ENCODE measurements at places on chromosomes 2 and 18.

- no peak for DNase-seq
These were observed 22.9 kb upstream of the LBH start for GRCh38 chr2:30208453-30208852.

GRCh38 chr2:156826341-156826933 lies 390.3 kb downstream of the GPD2 start:
- DNase-seq = no peak

DNA sequence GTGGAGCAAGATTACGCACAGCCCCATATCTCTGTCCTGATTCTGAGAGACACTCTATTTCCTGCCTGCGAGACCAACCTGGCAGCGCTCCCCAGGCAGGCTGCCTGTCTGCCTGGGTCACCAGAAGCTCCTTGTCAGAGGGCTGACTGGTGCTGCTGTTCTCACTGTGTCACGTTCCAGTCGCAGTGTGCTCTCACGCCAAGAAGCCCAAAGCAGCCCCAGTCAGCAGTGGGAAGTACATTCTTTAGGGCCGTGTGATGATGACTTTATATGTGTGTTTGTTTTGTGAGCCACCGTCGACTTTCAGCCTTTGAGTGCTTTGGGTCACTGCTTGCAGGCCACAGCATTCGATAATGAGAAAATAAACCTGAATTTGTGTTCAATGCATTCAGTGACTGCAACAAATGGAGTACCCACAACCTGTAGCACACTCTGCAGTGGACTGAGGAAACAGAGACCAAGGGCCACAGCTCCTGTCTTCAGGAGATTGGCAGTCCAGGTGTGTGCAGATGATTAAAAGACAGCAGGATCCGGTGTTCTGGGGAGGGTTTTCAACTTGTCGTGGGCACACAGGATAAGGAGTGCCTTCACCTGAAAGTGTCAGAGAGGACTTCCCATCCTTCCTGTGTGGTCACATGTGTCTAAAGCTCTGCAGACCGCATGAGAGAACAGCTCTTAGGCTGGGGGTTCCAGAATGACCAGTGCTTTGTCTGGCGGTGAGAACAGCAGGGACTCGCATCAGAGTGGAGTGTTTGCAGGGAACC lies 4.8 kb downstream of the TNFRSF11A start:
- DNase-seq = no peak

DNA sequence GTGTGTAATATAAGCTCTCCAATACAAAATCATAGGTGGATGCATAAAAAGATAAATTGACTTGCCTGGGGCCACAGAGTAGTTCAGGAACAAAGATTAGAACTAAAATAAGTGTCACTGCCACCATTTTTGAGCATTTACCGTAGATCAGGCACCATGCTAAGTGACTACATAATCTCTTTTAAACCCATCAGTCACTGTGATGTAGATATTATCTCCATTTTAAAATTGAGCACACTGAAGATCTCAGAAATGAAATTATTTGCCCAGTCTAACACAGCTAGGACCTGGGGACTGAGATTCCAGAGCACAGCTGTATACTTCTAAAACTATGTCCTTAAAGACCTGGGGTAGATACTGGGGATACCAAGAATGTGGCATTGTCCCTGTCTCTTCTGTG lies 737.3 kb downstream of the CNTNAP5 start:
- no peak for DNase-seq

GRCh38 chr2:40016151-40016885 lies 237.3 kb upstream of the THUMPD2 start:
- no peak for DNase-seq

All from cortex of kidney (tissue), 1 donor.